Keratinocyte (primary cell): ENCODE measurements at places on chromosomes 12 and 14.

DNA sequence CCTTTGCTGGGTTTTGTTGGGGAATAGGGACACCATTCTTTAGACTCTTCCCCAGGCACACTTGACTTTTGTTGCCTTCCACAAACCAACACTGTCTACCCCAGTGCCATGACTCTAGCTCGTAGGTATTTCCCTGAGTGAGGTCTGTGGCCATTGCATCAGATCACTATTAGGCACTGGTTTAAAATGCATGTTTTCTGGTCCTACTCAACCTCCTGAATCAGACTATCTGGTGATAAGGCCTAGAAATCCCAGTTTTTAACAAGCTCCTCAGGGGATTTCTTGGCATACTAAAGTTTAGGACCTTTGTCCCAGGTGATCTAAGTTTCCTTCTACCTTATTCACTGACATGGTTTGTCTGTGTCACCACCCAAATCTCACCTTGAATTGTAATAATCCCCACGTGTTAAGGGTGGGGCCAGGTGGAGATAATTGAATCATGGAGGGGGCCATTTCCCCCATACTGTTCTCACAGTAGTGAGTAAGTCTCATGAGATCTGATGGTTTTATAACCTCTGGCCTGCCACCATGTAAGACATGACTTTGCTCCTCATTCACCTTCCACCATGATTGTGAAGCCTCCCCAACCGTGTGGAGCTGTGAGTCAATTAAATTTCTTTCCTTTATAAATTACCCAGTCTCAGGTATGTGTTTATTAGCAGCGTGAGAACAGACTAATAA is 87.8 kb upstream of the PSMC1 start:
- no peak for DNase-seq

GRCh38 chr12:68617160-68617926 is 6.6 kb downstream of the RAP1B start:
- no peak for DNase-seq

GRCh38 chr14:106268013-106268727 is 741.8 kb downstream of the TMEM121 start:
- DNase-seq, result no peak

GRCh38 chr14:104808456-104808855 is 7.6 kb downstream of the ZBTB42 start:
- no peak for DNase-seq

DNA sequence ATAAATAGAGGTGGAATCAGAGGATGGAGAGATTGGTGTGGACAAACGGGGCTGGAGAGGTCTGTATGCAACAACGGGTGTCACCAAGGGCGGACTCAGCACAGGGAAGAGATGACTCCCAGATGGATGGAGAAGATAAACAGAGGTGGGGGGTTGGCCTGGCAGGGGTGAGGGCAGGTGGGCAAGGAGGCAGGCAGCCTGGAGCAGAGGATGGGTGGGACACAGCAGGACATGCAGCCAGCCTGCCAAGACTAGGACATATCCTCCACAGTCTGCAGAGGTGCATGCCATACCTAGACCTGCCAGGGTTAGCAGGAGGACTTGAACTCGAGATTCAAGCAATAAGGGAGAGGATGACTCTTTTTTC is 56.2 kb downstream of the TTC7B start:
- no peak for DNase-seq

DNA sequence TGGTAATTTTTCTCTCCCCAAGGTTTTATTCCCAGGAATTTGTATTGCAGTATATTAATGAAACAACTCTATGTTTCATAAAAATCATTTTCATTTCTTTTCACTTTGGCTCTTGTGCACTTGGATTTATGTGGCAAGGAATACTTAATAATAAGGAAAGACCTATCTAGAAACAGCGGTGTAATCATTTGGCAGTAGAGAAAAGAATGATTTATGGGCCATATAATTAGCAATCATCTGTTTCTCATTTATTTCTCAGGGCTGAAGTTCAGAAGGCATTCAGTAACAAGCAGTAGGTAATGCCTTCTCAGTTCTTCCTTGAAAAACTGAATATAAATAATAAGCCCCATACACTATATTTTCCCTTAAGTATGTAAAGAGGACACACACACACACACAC is 172.6 kb downstream of the ANO4 start:
- DNase-seq, result no peak

DNA sequence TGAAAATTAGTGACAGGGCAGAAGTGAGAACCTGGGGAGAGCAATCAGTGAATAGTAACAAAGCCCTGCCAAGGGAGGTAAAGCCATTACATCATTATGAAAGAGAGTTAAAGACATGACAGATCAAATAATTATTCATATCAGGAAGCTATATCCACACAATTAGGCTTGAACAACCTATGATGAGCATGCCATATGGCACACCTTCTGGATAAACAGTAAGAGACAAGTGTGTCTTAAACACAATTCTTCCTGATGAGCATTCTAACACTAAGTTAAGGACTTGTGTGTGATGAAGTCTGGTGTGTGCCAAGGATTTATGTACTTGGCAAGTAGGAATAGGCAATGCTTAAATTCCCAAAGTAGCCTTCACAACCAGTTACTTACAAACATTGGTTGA is 76.1 kb downstream of the GALNT4 start:
- DNase-seq, result no peak

DNA sequence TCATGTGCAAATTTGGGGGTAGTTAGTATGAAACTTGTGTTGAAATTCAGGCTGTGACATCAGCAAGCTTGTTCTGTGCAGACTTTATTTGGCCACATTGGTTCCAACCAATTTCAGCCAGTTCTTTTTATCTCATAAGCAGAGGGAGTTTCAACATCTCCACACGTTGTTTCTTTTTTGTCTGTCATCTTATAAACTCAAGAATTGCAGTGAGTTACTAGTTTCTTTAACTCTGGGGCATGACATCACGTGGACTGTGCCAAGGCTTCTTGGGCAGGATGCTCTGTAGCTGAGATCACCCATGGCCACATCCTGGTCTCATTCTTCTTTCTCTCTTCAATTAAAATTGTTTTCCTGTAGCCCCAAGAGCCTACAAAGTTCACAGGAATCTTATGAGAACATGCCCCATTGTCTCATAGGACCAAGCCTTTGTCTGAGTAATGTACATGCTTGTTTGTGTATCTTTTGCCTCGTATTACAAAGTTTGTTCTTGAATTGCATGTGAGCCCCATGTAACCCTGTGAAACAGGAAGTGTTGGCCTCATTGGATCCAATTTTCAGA is 982.0 kb upstream of the TMEM132C start:
- no peak for DNase-seq

DNA sequence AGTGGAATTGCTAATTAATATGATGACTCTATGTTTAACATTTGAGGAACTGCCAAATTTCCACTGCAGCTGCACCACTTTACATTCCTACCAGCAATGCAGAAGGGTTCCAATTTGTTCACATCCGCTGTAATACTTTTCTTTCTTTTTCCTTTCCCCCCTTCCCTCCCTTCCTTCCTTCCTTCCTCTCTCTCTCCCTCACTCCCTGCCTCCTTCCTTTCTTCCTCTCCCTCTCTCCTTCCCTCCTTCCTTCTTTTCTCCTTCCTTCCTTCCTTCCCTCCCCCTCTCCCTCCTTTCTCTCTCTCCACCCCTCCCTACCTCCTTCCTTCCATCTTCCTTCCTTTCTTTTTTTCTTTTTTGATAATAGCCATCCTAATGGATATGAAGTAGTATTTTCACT is 3.2 kb upstream of the PFKM start:
- DNase-seq, result no peak

GRCh38 chr14:57089901-57090300 is 178.8 kb downstream of the EXOC5 start:
- no peak for DNase-seq

DNA sequence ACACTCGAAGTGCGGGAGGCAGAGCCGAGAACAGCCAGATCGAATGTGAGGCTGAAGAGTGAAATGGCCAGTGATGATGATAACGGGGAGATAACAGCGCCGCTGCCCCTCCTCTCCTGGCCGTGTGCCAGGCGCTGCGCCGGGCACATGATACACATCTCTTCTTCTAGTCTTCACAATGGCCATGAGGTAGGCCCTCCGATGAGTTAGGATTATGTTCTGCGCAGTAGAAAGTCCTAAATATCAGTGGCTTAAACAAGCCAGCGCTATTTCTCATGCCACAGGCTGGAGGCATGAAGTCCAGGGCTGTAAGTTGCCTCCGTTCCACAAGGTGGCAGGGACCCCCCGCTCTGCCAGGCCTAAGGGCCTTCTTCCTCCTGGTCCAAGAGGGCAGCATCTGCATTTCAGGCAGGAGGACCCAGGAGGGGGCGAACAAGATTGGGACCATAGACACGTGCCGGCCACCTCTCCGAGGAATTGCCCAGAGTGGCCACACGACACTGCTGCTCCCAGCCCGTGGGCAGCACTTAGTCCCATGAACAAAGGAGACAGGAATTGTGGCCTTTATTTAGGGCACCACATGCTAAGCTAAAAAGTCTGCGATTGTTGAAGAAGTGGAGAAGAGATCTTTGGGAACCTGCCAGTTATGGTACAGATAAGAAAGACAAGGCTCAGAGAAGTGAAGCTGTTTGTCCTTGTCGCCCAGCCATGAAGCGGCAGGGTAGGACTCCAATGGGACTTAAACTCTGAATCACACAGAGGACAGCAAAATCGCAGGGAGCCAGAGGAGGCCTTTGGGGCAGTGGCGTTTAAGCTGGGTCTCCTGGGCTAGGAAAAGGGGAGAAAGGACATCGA is 10.9 kb upstream of the HVCN1 start:
- no peak for DNase-seq
